ENCODE measurements at places on chromosomes 16 and 17. TPM values are rescaled to one million over a fixed set of nuclear protein-coding genes. Genes with fewer than 3 reads are reported as not detected.

- H3K27ac ChIP-seq = no peak overlapping the region
- no peak for DNase-seq
- H3K36me3 ChIP-seq = no peaks in the 10 kb centered on the region
- no peak overlapping the region for H3K4me3 ChIP-seq
- no peaks in the 10 kb centered on the region for H3K4me1 ChIP-seq
Observed at GRCh38 chr16:88340755-88341150, 42.0 kb upstream of the ZNF469 start.

DNA sequence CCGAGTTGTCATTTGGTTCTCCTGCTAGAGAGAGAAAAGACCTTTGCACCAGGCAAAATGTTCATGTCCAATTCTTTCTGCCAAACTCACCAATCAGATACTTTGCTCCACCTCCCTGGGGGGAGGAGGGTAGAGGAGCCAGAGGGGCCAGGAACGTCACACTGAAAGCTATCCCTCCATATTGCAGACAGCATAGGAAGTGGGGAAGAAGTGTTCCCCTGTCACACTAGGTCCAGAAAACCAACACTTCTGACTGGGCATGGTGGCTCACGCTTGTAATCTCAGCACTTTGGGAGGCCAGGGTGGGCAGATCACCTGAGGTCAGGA lies 9.5 kb downstream of the HSD17B2 start:
- H3K4me3 ChIP-seq = no peak overlapping the region
- H3K27me3 ChIP-seq = no peaks in the 10 kb centered on the region
- H3K36me3 ChIP-seq = no peaks in the 10 kb centered on the region
- H3K4me1 ChIP-seq = no peaks in the 10 kb centered on the region

PPP1R1B gene
- total RNA-seq = 1.3 TPM

PRKCB gene
- total RNA-seq = 8.0 TPM

DNA sequence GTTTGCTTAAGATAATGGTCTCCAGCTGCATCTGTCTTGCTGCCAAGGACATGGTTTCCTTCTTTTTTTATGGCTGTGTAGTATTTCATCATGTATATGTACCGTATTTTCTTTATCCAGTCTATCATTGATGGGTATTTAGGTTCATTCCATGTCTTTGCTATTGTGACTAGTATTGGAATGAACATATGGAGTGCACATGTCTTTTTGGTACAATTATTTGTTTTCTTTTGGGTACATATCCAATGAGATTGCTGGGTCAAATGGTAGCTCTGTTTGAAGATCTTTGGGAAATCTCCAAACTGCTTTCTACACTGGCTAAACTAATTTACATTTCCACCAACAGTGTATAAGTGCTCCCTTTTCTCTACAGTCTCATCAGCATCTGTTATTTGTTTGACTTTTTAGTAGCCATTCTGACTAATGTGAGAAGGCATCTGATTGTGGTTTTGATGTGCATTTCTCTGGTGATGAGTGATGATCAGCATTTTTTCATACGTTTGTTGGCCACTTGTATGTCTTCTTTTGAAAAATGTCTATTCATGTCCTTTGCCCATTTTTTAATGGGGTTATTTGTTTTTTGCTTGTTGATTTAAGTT lies 66.2 kb downstream of the TNFRSF13B start:
- no peaks in the 10 kb centered on the region for H3K4me1 ChIP-seq
- peaks cover 3% of the 10 kb centered on the region for H3K27me3 ChIP-seq
- H3K36me3 ChIP-seq = no peaks in the 10 kb centered on the region
- no peak overlapping the region for H3K27ac ChIP-seq
- no peak for DNase-seq

DNA sequence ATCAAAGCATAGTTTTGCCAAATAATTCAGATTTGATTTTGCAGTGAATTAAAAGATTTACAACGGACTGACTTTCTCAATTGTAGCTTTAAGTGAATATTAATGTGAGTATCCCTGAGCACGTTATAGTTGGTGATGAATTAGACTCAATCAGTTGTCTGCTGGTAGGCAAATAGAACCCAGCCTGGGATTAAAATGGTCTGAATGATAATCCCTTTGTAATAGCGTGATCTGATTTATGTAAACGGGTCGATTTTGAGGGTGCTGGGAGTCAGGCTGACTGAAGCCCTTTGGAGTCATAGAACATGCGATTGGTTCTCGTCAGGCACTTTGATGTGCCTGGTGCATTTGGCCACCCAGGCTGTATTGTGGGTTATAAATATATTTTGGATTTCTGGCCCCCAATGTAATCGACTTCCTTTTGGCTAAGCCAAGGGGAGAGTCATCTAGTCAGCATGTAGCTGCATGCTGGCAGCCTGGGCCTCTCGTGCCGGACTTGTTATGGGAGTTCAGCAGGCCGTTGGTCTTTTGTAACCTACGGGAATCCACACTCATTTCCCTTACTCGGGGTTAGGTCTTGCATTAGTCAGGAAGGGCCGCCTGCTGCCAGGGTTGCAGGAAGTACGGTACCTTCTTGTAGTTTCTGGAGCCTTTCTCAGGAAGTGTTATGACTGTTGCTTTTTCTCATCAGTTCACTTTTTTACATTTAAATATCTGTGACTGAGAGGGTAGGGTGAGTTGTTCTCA lies 5.4 kb downstream of the PGS1 start:
- no peak overlapping the region for H3K4me3 ChIP-seq
- H3K27me3 ChIP-seq = no peaks in the 10 kb centered on the region
- H3K27ac ChIP-seq = peak overlapping the region; percentile 91
- peaks cover 4% of the 10 kb centered on the region for H3K36me3 ChIP-seq
- peaks cover 51% of the 10 kb centered on the region for H3K4me1 ChIP-seq

DNA sequence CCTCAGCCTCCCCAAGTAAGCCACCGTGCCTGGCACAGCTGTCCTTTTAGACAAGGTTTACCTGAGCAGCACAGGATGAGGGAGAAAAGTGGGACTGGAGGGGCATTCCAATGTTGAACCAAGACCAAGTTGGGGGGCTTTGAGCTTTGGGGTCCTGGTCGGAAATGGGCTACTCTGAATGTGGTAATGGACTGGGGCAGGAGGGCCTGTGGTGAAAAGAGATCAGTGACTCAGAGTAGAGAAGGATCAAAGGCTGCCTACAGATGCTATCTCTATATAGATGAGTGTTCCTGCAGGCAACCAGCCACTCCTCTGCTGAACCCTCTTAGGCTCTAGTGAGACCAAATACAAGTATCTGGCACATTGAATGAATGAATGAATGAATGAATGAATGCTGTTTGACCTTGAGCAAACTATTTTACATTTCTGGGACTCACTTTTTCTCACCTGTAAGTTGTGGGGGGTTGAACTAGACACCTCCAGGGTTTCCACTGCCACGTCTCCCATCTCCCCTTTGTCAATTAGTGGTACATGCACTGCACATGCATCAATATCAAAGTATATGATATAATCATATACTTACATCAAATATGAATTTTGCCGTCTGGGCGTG lies 26.3 kb upstream of the ETV4 start:
- no peaks in the 10 kb centered on the region for H3K36me3 ChIP-seq
- no peak overlapping the region for H3K27ac ChIP-seq
- no peak overlapping the region for H3K4me3 ChIP-seq
- no peaks in the 10 kb centered on the region for H3K27me3 ChIP-seq
- no peak for DNase-seq

CLEC19A gene
- not detected for total RNA-seq

NTN1 gene
- 0.32 TPM for total RNA-seq

All from adrenal gland (tissue), 19 donors.